ENCODE measurements at places on chromosomes 11 and 22.

GRCh38 chr22:39173050-39173706 lies 20.7 kb upstream of the CBX7 start:
- no peak for DNase-seq

GRCh38 chr11:1425439-1425838 lies 35.7 kb downstream of the BRSK2 start:
- no peak for DNase-seq

GRCh38 chr11:121630041-121630440 lies 177.3 kb upstream of the SORL1-AS1 start:
- no peak for DNase-seq

- DNase-seq, result no peak
Measured at GRCh38 chr22:36762687-36763260, 13.1 kb downstream of the IFT27 start.

DNA sequence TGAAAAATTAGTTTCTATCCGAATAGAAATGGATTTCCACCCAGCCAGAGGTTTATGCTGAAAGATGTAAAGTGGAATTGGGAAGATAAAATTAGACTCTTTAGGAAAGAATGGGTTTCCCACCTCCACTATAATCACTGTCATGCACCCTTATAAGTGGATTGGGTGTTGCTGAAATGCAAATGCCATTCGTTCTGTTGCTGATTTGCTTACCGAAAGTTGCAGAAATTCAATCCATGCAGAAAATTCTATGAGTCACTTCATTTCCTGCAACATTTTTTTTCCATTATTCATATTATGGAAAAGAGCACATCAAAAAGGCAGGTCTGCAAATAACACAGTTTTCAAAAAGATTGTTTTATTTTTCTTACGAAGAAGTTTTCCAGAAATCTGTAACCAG lies 65.6 kb downstream of the LDLRAD3 start:
- no peak for DNase-seq

- DNase-seq, result no peak
Measured at GRCh38 chr11:43434893-43435292, 76.2 kb downstream of the TTC17 start.

DNA sequence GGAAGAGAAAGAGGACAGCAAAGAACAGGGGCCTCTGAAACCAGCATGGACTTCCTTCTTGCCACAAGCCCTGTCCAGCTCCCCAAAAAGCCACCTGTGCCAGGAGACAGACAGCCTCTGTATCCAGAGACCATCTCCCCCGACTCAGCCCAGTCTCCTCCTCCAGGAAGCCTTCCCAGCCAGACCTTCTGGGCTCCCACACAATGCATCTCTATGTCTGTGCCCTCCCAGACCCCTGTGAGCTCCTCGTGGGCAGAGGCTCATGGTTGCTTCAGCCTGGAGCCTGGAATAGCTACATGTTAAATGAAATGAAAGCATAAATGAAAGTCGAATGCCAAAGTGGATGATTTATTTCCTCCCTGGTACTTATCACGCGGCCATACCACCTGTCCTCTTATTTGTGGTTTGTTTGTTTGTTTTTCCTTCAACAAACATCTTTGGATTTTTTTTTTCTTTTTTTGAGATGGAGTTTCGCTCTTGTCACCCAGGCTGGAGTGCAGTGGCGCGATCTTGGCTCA lies 7.3 kb upstream of the ARAP1 start:
- no peak for DNase-seq

- DNase-seq, result no peak
Measured at GRCh38 chr11:78612721-78613377, 38.2 kb upstream of the NARS2 start.

DNA sequence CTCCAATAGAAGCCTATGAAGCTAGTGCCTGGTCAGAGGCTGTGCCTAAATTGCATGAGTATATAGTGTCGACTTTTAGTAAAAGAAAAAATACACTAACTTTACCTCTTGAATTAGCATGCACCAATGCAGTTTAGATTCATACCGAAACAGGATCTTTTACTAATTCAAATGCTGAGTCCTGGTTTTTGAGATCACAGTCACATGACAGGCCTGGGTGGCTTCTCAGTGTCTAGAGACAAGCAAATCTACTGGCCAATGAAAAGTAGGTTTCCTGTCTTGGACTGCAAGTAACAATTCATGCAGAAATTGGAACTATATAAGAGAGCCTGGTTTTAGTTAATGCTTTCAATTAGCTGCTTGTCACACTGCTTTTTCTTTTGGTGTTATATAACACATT lies 7.2 kb downstream of the ARHGEF12 start:
- DNase-seq, result no peak

DNA sequence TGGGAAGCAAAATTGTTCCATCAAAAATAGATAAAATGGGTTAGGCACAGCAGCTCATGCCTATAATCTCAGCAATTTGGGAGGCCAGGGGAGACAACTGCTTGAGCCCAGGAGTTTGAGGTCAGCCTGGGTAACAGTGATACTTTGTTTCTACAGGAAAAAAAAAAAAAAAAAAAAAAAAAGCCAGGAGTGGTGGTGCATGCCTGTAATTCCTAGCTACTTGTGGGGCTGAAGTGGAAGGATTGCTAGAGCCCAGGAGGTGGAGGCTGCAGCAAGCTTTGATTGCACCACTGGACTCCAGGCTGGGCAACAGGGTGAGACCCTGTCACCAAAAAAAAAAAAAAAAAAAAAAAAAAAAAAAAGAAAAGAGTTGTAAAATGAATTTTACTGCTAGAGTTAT lies 49.6 kb downstream of the KIF18A start:
- no peak for DNase-seq

GRCh38 chr11:66119348-66120133 lies 49.5 kb downstream of the PACS1 start:
- DNase-seq, result no peak

- no peak for DNase-seq
Measured at GRCh38 chr22:23553438-23553837, 26.7 kb downstream of the IGLL1 start.

DNA sequence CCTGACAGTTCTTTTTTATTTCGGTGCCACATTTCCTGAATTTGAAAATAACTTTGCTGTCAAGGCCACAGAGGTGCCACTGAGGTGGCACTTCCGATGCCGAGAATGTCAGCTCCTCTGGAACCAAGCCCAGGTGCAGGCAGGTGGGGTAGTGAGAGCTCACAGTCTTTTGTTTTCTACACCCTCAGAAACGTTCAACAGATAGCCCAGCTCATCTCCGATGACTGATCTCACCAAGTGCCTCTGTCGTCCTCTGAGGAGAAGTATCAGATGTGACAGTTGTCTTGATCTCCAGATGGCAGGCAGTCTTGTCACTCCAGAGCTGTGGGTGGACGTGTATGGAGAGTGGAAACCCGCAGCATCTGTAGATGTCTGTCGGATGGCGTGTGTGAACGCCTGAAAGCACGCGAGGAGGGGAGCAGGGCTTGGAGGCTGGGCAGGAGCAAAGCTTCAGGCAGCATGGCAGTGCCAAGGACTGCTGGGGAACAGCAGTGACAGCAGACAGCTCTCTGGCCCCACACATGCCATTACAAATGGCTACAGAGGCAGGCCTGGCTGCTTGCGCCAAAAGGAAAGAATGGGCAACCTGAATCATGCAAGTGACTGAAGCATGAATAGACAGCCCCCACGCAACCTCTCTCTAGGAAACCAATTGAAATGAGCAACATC lies 877.0 kb downstream of the OPCML start:
- DNase-seq, result no peak

GRCh38 chr11:85685820-85686459 lies at the start of gene CCDC89:
TSS of gene CCDC89 (minus strand) at chr11:85686195. CDS start at chr11:85686130, 65 bp downstream.
- DNase-seq, result no peak

GRCh38 chr22:21865041-21865440 lies 2.4 kb downstream of the MAPK1 start:
- DNase-seq, result no peak

- DNase-seq, result no peak
Measured at GRCh38 chr22:20025401-20026203, 4.7 kb downstream of the TANGO2 start.

DNA sequence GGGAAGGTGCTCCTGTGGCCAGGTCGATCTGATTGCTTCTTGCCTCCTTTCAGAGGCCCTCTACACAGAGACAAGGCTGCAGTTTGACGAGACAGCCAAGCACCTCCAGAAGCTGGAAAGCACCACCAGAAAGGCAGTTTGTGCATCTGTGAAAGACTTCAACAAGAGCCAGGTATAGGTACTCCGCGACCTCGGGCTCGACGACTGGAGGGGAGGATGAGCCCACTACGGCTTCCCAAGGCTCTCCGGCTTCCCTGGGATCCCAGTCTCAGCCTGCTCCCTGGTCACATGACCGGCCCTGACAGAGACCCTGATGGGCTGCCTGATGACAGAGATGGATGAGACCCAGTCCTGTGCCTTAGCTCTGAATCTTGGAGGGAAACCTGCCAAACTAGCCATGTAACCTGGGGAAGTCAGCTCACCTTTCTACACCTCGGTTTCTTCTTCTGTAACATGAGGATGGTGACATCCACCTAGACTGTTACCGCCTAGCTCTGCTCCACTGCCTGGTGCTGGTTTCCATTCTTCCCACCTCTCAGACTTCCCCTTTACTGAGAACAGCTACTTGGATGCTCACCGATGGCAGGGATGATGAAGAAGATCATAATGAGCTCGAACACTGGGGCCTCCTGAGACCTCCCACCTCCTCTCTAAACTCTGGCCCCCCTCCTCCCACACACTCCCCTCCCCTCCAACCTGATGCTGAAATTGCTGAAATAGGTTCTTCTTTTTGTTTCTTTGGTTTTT lies 8.9 kb downstream of the RIBC2 start:
- DNase-seq, result no peak

- DNase-seq, result no peak
Measured at GRCh38 chr11:71406681-71407080, 41.5 kb downstream of the DHCR7 start.

DNA sequence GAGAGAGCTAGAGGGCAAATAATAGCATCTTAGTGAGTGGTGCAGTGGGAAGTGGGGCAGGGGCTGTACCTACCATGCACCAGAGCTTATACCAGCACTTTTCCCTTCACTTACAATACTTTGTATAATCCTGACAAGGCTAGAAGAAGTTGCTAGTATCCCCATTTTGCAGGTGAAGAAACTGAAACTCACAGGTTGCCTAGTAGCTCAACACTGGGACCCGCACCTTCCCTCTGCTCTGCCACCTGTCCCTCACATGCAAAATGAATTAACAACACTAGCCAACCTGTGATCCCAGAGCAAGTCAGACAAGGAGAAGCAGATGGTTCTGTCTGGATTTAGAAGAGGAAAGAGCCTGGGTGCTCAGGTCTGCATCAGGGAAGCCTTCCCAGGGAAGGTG lies 510.4 kb downstream of the BUD13 start:
- no peak for DNase-seq

GRCh38 chr11:12099132-12099873 lies 11.1 kb upstream of the MICAL2 start:
- no peak for DNase-seq

Data from T follicular helper cell (primary cell).